ENCODE measurements at places on chromosomes 1 and 21. TPM values are rescaled to one million over a fixed set of nuclear protein-coding genes. Genes with fewer than 3 reads are reported as not detected.

The EDN2 gene
- 0.98 TPM for total RNA-seq

- no peak overlapping the region for H3K27ac ChIP-seq
- no peak for DNase-seq
- peaks cover 38% of the 10 kb centered on the region for H3K36me3 ChIP-seq
- no peak overlapping the region for H3K4me3 ChIP-seq
These were observed 107.1 kb upstream of the BMP8A start for GRCh38 chr1:39384305-39384704.

The FAM151A gene
- total RNA-seq: not detected

The MATN1 gene
- total RNA-seq: 0.24 TPM

DNA sequence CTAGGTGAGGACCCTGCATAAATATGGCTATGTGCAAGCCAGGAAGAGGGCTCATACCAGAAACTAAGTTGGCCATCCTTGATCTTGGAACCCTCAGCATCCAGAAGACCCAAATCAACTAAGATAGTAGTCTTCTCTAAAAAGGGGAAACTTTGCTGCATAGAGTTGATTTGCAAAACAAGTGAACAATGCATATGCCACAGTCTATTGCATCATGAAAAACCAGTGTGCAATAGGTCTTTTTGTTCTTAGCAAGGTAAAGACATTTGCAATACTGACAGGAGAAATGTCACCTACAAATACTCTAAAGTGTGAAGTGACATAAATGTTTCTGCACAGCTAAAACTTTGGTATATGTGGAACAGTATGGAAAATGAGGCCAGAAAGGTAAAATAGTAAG is 2.0 kb upstream of the IFI16 start:
- H3K36me3 ChIP-seq: no peaks in the 10 kb centered on the region
- H3K4me3 ChIP-seq: no peak overlapping the region
- no peaks in the 10 kb centered on the region for H3K27me3 ChIP-seq
- H3K4me1 ChIP-seq: peaks cover 15% of the 10 kb centered on the region
